ENCODE measurements at places on chromosomes 11 and 22. TPM values are rescaled to one million over a fixed set of nuclear protein-coding genes. Genes with fewer than 3 reads are reported as not detected.

DNA sequence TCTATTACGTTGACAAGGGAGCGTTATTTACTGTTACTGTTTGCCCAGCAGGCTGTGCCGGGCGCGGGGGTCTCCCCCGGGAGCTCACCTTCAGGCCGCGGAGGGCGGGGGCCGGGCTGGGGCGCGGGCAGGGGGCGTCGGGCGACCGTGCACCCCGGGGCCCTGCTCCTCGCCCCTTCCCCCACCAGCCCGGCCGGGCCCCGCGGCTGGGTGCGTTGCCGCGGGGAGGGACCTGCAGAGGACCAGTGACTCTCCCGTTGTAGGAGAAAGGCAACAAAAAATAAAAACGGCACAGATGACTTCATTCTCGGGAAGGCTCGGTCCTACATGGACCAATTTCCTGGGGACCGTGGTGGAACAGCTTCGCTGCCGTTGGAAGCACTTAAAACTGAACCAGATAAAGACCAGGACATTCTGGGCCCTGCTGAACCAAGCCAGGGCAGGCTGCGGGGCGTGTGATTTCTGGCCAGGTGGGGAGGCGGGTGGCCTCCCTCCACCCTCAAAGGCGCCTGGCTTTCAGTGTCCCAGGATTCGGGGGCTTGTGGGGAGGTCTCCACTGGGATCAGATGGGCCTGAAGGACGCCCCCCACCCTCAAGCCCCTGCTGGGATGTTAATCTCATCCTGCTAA lies 57.4 kb downstream of the IGLL1 start:
- no peak for DNase-seq

DNA sequence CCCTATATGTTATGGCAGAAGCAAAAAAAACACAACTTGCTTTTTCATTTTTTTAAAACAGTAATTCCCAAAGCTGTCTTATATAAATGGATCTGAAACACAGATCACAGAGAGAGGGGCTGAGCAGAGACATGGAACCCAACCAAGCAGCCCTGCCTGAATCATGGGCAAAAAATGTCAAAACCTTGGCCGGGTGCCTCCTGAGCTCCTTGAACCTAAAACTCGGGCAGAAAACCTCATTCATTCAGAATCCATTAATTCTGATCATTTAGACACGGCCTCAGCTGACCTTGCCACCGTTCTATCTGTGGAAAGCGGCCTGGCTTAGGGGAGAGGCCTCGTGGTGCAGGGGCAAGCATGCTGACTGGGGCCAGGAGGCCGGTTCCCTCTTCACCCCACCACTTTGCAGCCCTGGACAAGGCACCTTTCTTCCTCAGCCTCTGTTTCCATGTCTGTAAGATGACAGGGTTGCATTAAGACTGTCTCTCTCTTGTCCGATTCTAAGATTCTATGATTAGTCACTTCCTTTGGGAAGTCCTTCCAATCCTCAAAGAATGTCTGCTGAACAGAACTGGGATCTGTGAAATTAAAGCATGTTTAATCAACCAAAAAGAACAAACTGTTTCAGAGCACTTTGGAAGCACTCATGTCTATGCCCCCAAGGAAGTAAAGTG lies 26.0 kb downstream of the TENM4 start:
- no peak for DNase-seq

DNA sequence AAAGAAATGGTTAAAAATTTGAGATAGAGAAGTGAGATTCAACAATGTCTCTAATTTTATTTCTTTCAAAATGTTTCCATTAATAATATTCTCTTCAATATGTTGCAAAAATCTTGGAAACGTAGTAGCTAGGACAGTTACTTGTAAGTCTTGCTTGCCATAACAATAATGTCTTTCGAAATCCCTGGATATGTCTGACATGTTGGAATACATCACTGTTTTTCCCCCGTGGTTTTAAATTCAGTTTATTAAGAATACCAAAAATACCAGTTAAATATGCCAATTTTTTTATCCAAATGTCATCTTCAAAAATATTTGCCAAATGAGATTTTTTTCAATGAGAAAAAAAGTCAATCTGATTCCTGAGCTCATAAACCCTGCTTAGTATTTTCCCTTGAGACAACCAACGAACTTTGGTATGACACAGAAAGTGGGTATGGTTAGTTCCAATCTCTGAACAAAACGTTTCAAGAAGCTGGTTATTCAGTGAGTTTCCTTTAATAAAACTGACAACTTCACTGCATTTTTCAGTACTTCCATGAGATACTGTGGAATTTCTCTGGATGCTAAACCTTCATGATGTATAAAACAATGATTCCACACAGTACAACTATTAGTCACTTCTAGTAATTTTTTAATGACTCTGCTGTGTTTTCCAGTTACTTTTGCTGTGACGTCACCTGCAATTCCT lies 36.7 kb upstream of the AMPD3 start:
- no peak for DNase-seq

FAM227A gene
- total RNA-seq = 0.25 TPM

GTSE1 gene
- 2.2 TPM for total RNA-seq

MMP8 gene
- total RNA-seq = not detected

GRCh38 chr11:57001674-57002401 lies 13.1 kb downstream of the OR5AK2 start:
- DNase-seq = no peak

DNA sequence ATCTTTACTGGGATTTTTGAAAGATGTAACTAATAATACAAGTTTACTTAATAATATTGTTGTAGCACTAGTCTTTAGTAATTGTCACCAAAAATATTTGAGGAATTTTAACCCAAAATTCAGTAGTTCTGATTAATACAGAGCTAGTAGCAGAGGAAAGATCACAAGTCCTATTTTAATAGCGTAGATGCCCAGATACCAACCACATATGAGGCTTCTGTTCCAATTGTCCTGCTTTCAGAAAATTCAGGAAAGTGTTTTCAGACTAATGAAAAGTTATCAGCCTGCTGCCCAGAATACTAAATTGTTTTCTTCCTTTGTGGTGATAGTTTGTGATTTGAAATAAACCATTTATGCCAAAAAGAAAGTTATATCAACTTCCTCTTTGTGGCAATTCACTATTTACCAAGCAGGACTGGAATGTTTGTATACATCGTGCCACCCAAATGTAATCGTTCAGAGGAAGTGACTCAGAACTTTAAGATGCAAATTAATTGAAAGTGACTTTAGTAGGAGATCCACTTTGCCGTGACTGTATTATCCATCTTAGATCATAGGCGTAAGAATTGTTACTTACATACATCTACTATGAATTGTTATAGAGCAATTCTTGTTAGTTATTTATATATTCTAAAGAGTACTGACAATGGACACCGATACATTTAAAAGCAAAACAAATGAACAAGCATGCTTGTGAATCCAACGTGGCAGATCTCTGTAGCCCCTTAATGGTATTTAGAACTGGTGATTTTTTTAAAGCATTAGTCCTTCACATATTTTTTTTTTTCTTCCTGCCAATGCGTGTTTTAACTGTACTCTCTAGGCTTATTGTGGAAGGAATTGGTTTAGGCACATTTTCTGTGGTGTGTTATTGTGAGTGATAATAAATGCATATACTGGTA lies 231.0 kb downstream of the DDX10 start:
- DNase-seq = no peak

AGBL2 gene
- total RNA-seq = 2.2 TPM

CTSF gene
- total RNA-seq = 85.7 TPM

DNA sequence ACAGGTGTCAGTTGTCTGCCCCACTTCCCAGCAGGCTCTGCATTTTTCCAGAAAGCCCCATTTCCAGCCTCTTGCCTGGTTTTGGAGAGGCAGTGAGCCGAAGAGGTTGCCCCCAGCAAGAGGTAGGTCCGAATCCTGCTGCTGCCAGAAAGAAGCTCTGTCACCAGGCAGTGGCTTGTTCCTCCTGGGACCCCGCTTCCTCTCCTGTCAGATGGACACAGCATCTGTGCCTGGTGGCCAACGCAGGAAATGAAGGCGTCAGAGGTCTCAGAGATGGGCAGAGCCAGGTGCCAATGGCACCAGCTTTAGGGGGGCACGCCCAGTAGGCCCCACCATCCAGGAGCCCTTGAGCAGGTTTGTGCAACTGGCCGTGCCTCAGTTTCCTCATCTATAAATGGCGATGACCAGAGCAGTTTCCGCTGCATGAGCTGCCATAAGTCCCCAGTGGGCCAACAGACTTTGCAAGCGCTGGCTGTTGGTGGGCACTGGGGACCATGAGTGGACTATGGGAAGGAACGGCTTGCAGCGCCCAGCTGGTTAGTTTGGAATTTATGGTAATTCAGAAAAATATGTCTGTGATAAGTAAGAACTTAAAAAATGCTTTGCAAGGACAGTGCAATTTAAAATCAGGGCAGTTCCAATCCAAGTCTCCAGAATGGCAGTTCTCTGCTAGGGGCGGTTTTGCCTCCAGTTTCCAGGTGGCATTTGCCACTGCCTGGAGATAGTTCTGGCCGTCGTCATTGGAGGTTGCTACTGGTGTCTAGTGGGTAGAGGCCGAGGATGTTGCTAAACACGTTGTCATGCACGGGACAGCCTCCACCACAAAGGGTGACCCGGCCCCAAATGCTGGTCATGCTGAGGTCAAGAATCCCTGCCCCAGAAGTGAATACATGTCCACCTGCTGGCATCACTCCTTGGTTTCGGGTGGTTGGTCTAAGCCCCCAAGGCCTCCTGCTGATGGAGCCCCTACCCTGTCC lies 2.3 kb upstream of the OSBPL5 start:
- DNase-seq = no peak

- DNase-seq = peak; percentile 34
Measured at GRCh38 chr11:116541460-116541859, 231.3 kb downstream of the BUD13 start.

CABP7 gene
- total RNA-seq = not detected

All from vagina (tissue), 2 donors.